ENCODE measurements at places on chromosomes 5 and 9.

DNA sequence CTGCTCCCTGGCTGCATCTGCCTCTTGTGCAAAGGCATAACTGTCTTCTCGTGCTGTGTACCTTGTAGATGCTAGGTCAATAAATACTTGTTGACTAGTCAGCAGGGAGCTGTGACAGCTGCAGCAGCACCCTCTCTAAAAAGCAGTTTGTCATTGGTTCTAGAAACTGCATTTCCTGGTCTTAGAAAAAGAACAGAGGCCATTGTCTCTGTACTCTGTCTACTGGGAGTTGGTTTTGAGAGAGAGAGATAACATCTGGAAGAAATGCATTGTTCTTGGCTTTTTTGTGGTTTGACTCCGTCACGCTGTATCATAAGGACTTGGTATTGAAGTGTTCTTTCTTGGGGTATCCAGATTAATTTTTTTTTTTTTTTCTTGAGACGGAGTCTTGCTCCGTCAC, 32.3 kb downstream of the SH3GLB2 start:
- no peak for DNase-seq

DNA sequence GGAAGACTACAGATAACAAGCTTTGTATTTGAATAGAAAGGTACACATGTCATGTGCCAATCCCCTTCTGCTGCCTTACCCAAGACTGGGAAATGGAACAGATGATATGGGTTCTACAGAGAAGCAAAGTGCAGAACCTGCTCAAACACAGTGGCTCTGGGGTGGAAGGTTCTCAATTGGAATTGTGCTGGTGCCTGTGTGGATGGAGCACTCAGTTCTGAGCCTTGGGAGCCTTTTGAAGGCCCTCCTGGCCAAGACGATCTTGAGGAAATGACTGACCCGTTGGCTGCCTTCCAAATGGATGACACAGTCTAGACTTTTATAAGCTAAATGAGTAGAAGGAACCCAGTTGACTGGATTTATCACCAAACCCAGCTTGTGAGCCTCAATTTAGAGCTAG, 4.2 kb upstream of the PRSS3 start:
- DNase-seq = no peak

DNA sequence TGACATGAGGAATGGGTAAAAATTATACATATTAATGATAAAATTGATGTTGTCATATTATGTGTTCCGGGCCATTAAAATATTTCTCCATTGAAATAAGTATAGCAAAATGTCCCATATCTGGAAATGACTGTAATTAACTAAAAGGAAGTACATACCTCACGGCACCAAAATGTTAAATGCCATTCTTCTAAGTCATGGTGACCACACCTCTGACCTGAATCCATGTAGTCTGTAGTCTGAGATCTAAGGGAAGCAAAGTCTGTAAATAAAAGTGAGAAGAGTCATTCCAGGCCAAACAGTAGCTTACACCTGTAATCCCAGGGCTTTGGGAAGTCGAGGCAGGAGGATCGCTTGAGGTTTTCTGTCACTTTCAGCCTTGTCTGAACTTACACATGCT, 8.7 kb upstream of the GDA start:
- DNase-seq = no peak

- no peak for DNase-seq
Observed at GRCh38 chr9:134215699-134216448, 51.5 kb upstream of the RNU6ATAC start.

DNA sequence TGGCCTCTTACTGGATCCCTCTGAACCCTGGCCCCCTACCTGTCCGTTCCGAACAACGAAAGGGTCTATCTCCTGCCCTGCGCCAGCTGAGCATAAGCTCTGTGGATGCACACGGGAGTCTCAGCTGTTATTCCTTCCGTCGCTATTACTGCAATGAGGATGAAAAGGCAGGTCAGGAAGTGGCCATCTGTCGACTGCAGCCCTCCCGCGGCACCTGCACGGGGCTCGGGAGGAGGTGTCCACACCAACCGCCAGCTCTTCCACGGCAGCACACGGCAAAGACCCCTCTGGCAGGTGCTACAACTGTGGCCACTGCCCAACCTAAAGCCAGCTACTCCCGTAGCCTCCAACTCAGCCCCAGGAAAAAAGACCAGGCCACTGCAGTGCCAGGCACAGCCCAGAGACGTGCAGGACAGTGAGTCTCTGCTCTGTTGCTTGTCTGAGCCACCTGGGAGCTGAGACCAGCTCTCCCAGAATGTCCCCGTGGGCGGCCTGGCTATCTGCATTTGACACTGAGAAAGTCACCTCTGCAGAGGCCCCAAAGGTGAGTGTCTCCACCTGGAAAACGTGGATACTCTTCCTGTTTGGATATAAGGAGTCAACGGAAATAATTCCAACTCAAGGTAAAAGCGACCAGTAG, 19.1 kb downstream of the CAMSAP1 start:
- no peak for DNase-seq

DNA sequence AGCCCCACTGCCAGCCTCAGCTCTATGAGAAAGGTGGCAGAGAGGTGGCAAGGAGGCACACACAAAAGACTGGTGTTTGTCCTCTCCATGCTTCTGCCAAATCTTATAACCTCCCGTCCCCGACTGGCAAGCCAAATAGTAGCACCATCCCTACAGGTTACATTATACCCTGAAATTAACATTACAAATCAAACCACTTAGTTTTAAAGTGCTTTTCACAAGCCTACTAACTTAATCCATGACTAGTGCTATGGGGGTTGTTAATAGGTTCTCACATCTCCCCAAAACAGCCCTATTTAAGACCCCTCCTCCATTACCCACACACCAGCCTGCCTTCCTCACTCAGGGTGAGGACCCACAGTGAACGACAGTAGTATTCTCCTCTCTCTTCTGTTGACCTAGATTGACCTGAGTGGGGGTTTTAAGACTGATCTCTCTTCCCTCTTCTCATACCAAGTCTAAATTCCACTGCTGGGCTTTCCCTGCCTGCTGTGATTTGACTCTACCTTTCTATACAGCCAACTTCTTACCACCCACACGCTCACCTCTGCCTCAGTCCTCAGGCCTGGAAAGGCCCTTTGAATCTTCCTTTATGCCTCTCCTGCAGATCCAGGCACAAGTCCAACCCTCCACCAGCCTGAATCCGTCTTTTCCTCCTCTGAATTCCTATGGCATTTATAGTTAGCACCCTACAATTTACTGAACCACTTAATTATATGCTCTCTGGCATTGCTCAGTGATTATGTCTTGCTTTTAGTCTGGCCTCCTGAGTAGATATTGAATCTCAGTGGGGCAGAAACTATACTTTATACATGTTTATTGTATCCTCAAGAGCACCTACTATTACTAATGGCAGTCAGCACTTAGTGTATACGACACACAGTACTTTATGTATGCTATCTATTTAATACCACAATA, 116.1 kb downstream of the TMEM174 start:
- no peak for DNase-seq

DNA sequence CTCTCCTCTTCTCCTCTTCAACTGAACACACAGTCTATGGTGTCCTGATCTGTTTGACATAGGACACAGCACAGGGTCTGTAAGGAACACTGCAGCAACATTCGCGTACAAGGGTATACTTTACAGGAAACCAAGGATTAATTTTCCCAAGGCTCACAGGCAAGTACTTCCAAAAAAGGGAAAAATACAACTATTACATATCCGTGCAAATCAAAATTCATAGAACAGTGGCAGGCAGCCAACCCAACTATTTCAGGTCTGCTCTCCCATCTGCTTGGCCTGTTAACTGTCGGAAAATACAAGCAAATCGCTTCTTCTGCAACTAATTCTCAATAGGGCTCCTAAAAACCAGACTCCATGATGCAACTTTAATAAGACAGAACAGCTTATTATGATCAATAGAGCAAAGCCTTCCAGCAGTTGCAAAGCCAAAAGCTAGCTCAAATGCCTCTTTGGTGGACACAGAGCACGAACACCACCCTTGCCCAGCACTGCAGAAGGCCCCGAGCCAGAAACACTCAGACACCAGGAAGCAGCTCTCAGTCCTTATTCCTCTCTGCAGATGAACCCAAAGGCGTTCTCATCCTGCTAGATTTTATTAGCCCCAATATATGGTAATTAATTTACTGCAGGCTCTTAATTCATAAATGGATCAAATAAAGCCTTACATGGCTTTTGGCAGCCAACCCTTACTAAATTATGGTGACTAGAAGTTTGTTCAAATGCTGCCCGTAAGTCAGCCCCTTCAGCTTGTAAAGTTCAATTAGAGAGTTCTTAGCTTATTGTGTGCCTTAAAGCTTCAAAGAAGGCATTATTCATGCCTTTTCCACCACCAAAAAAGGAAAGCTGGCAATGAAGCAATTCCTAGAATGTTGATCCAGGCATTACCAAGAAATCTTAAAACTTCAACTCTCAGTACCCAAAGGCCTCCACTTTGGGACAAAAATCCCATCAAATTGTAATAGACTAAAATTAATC, 68.8 kb downstream of the ZNF608 start:
- DNase-seq = no peak

DNA sequence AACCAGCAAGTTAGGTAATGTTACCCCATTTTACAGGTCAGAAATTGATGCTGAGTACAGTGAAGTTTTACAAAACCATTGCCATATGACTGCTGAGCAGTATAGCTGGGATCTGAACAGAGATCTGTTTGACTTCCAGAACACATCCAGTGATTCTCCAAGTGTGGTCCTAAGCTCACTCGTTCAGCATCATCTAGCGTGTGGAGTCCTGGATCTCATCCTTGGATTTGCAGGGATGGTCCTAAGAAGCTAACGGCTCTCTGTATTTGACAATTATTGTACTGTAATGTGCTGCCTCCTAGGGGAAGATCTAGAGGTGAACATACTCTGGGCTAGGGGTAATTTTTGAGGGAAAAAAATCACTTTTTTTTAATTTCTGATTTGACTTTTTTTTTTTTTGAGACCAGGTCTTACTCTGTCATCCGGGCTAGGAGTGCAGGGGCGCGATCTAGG, 1.4 kb downstream of the SLC26A2 start:
- no peak for DNase-seq

All from cortex of kidney (tissue), 1 donor.